Renal cortical epithelial cell (primary cell): ENCODE measurements at places on chromosomes 7 and 10. TPM values are rescaled to one million over a fixed set of nuclear protein-coding genes. Genes with fewer than 3 reads are reported as not detected.

- no peak for DNase-seq
Measured at GRCh38 chr7:122520971-122521555, 177.9 kb downstream of the RNF133 start.

The UNCX gene
- total RNA-seq = not detected in 2 replicates

The SFXN2 gene
- 5.1 and 5.6 TPM in 2 replicates for total RNA-seq

The ZP3 gene
- total RNA-seq = 3.4 and 5.0 TPM in 2 replicates

- no peak for DNase-seq
Measured at GRCh38 chr10:70283445-70284399, at the start of gene NPFFR1. Gene NPFFR1 (minus strand): TSS chr10:70284004. CDS start chr10:70283676, 328 bp downstream.

DNA sequence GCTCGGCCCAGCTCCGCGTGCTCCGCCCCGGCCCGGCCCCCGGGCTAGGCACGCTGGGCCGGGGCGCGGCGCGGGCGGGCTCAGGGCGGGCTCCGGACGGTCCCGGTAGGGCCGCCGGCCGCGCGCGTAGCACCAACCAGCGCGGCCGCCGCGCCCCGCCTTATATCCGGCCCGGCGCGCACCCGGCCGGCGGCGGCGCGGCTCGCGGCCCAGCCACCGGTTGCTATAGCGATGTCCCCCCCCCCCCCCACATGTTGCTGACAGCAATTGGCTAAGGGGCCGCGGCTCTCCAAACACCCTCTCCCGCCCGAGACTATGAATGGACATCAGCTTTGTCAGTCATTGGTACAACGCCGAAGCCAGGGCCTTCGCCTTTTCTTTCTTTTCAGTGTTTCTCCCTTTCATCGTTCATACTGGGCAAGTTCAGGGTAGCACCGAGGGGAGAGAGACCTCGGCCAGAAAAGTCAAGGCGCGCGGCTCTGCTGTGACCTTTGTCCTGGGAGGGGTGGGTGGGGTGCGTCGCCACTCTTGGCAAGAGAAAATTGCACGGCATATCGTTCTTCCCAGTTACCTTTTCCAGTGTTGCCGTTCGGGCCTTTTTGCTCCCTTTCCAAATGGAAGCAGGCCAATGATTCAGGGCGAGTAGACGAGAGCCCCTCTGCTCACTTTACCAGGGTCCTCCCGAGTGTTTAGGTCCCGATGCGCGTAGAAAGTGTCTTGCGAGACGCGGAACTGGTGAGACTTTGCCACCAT, 354.2 kb downstream of the DNAJB6 start:
- DNase-seq = no peak

The NEUROG3 gene
- not detected in 2 replicates for total RNA-seq

GRCh38 chr7:50507898-50508470, 57.2 kb downstream of the DDC start:
- DNase-seq = no peak

DNA sequence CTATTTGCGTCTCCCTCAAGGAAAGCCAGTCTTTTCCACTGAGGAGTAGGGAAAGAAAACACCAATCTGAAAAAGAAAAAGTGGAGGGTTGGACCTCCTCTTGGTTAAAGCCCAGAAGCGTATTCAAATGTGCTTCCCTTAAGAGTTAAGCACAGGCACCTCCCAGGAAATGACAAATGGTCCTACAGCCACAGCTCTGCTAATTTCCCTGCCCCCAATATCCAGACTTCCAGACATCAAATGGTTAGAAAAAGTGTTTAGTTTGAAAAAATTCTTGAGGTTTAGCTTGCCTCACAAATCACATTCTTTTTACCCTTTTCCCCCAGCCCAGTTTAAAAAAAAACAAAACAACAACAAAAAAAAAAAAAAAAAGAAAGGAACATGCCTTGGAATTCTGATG, 19.0 kb upstream of the COL1A2 start:
- peak; percentile 85 for DNase-seq

GRCh38 chr10:14025283-14026189, 305.2 kb downstream of the FRMD4A start:
- DNase-seq = no peak

The TSPAN33 gene
- 12.0 and 22.7 TPM in 2 replicates for total RNA-seq

- DNase-seq = peak; percentile 11
Measured at GRCh38 chr7:31192986-31193385, 140.9 kb downstream of the ADCYAP1R1 start.

GRCh38 chr7:43694399-43694748, 34.9 kb downstream of the COA1 start:
- DNase-seq = peak; percentile 83

The ABLIM1 gene
- 31.1 and 77.4 TPM in 2 replicates for total RNA-seq

The CYP26A1 gene
- 0.15 TPM in 1 of 2 replicates, not detected in the other for total RNA-seq

- peak; percentile 62 for DNase-seq
Measured at GRCh38 chr7:81299711-81300110, 380.9 kb upstream of the SEMA3C start.

The TAS2R4 gene
- total RNA-seq = 1.8 TPM in 1 of 2 replicates, not detected in the other

GRCh38 chr10:58240531-58240930, 27.2 kb downstream of the IPMK start:
- peak; percentile 38 for DNase-seq

DNA sequence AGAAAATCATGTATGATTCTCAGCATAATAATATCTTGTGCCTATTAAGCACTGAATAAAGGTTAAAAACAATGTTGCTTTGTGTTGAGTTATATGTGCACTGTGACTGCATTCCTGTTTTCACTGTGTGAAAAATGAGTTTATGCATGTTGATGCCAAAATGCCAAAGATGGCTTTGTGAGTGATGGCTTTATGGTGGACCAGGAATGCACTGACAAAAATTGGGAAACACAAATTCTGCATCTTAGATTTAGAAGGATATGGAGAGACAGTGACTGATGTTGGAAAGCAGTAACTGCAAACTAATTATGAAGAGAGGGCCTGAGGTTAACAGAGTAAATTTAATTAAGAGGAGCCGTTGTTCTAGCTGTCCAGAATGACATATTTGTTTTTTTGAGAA, 440.4 kb downstream of the KIF20B start:
- DNase-seq = no peak

The PLEKHS1 gene
- total RNA-seq = under 0.01 and 0.45 TPM in 2 replicates

- no peak for DNase-seq
Measured at GRCh38 chr7:7439564-7439963, 96.1 kb downstream of the COL28A1 start.

DNA sequence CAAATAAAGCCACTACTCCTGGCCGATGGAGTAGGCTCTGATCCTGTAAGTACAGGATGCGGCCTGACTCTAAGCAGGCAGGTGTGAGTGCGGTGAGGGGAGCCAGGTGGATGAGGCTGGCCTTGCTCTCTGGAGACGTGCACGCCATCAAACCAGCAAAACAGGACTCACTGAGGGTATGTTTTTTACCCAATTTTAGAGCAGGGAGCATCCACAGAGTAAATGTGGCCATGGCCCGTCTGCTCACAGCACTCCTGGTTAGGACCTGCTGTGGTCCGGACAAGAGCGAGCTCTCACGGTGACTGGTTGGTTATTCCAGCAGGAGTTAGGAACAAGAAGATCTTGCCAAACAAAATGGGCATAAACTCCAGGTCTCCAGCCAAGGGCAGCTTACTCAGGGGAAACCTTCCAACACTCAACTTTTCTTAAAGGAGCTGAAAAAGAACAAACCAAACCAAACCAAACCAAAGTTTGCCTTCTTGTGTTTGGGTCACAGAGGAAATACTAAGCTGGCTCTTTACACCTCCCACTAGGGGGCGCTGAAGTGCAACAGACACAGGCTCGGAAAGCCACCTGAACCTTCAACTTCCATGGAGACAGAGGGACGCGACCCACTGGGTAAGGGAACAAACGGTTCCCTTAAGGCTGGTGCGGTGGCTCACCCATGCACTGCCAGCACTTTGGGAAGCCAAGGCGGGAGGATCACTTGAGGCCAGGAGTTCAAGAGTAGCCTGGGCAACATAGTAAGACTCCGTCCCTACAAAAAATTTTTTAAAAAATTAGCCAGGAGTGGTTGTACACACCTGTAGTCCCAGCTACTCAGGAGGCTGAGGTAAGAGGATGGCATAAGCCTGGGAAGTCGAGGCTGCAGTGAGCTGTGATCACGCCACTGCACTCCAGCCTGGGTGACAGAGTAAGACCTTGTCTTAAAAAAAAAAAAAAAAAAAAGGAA, 122.4 kb downstream of the CLEC2L start:
- peak; percentile 75 for DNase-seq

The KCP gene
- 1.9 and 6.8 TPM in 2 replicates for total RNA-seq

The SPDYE1 gene
- total RNA-seq = not detected in 2 replicates

DNA sequence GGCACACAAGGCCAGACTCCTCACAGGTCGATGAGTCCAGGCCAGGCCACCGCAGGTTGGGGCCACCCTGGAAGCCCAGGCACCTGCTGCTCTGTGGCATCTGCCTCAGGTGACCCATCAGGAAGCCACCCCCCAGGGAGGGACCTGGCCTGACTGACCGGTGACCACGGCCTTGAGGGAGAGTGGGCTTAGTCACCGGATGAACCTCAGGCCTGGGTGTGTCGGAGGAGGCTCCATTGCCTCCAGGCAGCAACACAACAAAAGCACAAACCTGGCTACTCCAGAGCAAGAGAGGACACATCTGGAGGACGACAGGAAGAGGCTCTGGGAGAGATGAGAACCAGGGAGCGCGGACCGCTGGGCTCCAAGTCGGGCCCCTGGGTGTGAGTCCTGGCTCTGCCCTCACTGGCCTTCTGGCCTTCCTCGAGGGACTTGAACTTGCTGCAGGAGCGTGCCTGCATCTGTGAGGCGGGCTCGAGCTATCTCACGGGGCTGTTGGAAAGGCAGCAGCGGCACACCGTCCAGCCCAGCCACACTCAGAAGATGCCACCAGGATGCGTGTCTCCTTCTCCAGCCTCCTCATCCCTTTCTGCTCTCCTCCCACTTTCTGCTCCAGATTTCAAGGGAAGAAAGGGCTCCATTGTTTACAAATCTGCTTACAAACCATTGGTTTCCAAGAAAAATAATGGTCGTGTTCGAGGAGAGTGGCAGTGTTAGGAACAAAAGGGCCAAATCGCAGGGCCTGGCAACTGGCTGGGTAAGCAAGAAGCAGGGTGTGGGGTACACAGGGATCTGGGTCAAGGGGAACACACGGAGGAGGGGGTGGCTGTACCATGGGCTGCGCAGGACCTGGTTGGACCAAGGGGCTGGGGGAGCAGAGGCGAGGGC, 152.9 kb downstream of the ADAM12 start:
- no peak for DNase-seq
